ENCODE measurements at places on chromosomes 11 and 22.

DNA sequence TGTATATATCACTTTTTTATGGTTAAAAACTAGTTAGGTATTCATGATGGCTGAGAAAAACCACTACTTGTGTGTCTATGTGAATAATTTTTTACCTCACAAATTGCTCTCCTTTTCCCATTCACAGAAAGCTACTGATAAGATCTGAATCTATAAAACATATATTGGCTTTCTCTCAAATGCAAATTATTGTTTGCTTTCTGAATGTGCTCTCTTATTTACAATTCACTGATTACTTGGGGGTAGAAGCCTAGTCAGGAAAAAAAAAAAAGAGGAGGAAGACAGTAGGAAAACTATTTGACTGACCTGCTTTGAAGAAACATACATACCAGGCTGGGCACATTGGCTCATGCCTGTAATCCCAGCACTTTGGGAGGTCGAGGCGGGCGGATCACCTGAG is 20.5 kb downstream of the PGM2L1 start:
- DNase-seq, result no peak

DNA sequence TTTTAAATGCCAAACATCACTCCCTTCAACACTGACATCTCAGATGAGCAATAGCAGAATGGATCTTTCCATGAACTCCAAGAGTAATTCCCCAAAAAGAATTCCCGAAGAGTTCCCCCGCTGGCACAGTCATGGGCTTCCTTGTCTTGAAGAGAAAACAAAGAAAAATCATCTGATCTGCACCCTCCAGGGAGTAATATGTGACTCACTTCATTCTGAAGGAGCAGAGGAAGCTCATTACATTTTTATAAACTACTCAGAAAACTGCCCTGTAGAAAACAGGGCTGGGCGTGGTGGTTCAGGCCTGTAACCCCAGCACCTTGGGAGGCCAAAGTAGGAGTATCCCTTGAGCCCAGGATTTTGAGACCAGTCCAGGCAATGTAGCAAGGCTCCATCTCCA is 35.7 kb downstream of the CELSR1 start:
- peak; percentile 49 for DNase-seq

GRCh38 chr11:116505298-116506262 is 267.2 kb downstream of the BUD13 start:
- no peak for DNase-seq

DNA sequence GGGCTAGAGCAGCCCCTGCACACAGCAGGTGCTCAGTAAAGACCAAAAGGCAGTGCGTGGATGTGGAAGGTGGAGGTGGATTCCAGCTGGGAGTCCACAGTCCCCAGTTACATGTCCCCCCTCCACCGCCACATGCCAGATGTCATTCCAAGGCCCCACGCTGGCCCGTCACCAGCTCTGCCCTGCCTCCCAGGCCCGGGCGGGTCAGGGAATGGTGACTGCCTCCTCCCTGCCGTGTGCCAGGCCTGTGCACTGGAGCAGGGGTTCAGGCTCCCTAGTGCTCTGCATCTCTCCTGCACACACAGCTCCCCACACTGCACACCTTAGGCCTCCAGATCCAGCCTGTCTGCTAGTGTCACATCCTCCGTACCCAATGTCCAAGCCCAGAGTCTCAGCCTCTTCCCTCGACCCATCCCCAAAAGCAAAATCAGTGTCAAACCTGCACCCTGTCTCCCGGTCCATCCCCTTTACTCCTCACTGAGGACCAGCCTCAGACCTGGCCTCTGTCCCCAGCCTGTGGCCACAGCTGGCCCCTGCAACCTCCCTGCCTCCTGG is 40.2 kb upstream of the PRODH start:
- no peak for DNase-seq

DNA sequence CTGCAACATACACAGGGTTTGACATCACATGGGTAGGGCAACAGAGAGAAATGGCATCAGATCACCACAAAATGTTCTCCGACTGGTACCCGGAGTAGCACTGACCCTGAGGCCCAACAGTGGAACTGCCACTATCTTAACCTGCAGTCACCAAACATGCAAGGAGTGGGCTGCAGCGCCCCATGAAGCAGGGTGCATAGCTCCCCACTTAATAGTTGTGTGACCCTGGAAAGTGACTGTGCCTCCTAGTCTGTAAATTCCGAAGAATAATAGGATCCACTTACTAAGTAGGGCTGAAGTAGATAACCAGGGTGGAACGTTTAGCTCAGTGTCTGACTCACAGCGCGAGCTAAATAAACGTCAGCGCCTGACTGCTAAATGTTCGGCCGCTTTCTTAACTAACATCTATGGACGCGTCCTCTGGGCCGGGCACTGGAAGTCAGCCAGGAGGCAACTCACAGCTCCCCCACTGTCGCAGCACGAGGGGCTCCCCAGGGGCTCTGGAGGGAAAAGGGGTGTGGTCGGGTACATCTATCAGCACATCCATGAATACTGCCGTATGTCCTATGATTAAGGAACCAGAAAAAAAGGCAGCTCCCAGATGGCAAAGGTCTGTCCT is 777 bp downstream of the LTO1 start:
- DNase-seq, result peak; percentile 60

GRCh38 chr11:114179234-114179941 is 116.8 kb upstream of the NNMT start:
- DNase-seq, result no peak

GRCh38 chr22:48241658-48242057 is 1479.2 kb downstream of the TBC1D22A start:
- DNase-seq, result no peak

- DNase-seq, result no peak
Measured at GRCh38 chr11:108670451-108670850, 5.6 kb downstream of the DDX10 start.

DNA sequence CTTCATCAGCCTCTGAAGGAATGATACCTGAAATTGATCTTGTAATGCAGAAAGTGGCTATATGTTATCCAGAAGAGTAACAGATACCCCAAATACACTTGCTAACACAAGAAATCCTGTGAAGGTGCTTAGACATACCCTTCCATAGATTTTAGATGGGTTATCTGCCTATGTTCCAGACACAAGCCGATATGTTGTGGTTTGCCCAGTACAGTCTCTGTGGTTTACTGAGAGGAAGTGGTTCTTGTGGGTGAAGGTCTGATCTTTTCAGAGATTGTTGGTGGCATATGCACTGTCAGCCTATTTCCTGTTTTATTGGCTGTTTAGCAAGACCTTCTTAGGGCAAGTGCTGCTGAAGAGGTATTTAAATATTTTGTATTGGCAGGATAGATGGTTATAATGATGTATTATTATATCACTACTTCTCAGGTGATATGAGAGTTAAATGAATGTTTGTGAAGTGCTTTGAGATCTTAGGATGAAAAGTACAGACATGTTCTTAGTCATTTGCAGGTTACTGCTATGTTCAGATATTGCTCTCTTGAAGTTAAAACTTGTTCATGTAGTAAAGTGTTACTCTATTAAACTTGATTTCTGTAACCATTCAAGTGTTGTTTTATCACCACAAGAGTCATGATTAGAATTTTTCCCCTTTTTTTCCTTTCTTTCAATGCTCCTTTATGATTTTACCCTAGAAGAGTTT is 8.2 kb downstream of the ARHGEF12 start:
- DNase-seq, result peak; percentile 84

GRCh38 chr11:109851780-109852390 is 241.3 kb upstream of the ZC3H12C start:
- DNase-seq, result peak; percentile 47

GRCh38 chr11:79708319-79708932 is 267.6 kb upstream of the TENM4 start:
- DNase-seq, result peak; percentile 57

GRCh38 chr11:131033151-131033651 is 116.9 kb upstream of the SNX19 start:
- DNase-seq, result peak; percentile 97

DNA sequence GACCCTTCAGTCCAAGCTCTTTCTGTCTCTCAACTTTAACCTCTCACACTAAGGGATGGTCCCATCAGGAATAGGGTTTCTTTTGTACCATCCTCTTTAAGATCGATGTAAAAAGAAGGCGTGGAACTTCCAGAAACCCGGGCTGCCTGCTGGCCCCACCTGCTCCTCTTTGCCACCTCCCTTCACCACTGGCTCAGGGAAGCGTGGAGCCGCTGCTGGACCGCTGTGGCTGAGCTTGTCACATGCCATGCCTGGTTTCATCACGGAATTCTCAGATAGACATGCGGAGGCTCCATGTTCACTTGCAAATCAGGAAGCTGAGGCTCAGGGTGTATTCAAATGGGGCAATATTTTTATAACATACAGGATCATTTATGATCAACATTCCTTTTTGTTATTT is 399.7 kb downstream of the BRD1 start:
- no peak for DNase-seq

DNA sequence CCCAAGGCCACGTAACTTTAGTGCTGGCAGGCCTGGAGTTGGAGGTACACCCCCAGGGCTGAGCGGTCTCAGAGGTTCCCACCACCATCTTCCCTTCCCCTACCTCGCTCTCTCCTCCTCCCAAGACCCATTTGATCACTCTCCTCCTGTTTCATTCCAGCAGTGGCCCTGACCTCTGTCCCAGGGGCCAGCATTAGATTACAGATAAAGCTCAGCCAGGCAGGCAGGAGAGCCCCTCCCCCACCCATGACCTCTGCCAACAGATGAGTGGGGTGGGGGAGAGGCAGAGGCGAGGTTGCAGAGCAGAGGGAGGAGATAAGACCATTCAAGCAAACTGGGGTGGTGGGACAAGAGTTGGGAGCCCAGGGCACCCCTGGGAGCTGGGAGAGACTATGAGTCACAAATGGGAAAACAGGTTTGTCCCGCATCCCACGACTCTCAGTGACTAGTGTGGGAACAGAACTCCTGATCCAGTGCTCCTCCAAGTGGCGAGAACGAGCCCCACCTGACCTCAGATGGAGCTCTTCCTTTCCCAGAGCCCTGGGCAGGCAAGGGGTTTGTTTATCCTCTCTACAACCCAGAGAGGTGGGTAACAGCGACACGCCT is 367.9 kb downstream of the MN1 start:
- DNase-seq, result peak; percentile 42

- peak; percentile 13 for DNase-seq
Measured at GRCh38 chr22:46336119-46337078, 885 bp downstream of the TRMU start.

DNA sequence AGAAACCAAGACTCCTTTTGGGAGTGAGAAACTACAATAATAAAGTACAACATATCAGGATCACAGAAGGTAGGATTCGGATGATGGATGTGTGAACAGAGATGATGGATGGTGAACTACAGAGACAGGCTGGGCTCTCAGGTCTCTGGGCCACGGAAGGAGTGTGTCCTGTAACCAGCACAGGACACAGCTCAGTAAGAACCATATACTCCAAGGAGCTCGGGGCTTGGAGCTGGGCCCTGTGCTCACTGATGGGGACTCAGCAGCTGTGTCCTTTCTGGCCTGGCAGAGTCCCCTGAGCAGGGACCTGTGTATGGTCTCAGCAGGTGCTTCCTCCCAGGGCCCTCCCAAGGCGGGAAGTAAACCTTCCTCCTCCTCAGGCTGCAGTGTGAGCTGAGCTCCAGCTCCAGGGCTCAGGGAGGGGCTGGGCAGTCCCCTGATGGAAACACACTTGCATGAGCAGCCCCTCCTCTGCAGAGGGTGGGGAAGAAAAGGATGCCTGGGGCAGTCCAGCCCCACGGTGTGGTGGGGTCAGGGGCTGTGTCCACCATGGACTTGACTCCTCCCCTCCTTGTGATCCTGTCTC is 39.8 kb upstream of the TOP3B start:
- DNase-seq, result no peak

DNA sequence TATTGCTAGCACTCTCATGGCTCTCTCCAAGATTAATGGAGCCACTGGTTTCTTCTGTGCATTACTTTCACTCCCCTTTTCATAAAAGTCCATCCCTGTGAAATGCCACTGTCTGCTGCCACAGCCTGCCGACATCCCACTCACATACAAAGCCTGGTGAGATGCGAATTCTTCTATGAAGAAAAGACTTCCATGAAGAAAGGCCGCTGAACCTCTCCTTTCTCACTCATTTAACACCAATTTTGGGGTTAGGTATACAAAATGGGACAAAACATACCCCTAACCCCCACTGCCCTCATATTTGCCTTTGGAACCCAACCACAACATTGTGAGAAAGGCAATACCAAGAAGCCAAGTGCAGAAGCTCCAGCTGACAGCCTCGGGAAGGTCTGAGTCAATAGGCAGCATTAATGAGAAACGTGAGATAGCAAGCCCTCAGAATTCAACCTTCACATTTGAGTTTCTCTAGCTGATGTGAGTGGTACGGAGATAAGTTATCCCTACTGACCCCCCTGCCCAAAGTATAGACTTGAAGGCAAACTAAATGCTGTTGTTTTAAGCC is 156.4 kb downstream of the ATG16L2 start:
- DNase-seq, result no peak
